ENCODE measurements at places on chromosomes 1 and 21.
A peak's percentile ranks its signal among the peaks of the same experiment; 100 is the strongest.

- no peak for DNase-seq
Measured at GRCh38 chr1:84425150-84425896, 27.0 kb downstream of the DNASE2B start.

- DNase-seq = peak; percentile 81
Measured at GRCh38 chr1:1959840-1960479, 40.9 kb upstream of the TMEM52 start.

- DNase-seq = no peak
Measured at GRCh38 chr21:44505673-44506278, 34.2 kb downstream of the KRTAP10-1 start.

GRCh38 chr1:54127594-54128300 lies 25.1 kb downstream of the CDCP2 start:
- no peak for DNase-seq

DNA sequence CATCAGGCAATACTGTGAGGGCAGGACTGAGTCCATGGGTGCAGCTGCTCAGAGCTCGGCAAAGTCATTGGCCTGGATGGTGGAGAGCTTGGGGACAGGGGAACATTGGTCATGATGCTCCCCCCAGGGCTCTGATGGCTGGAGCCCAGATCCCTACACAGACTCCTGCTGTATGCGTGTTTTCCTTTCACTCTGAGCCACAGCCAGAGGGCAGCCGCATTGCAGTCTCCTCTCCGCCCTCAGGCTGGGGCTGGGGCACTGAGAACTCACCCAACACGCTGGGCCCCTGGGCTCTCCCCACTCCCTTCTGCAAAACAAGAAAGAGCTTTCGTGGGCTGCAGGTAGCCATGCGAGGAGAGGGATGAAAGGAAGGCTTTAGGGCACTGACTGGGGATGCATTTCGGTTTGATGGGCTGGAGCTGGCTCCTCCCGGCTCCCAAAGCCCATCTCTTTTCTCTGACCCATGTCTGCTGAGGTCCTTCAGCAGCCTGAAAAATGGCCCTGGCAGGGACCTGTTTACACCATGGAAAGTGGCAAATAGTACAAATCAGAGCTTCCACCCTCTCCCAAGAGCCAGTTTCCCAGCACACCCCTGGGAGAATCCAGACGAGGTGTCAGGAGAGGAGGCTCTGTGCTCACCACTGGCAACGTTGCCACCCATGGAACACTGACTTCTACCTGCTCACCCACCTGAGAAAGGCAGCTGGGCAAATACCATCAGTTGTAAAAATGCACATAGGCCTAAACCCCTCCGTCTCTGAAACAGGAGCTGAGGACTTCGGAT lies 43.8 kb downstream of the CAPN2 start:
- no peak for DNase-seq

All from NCI-H2171 (cell line).